ENCODE measurements at places on chromosomes 12 and 14.

DNA sequence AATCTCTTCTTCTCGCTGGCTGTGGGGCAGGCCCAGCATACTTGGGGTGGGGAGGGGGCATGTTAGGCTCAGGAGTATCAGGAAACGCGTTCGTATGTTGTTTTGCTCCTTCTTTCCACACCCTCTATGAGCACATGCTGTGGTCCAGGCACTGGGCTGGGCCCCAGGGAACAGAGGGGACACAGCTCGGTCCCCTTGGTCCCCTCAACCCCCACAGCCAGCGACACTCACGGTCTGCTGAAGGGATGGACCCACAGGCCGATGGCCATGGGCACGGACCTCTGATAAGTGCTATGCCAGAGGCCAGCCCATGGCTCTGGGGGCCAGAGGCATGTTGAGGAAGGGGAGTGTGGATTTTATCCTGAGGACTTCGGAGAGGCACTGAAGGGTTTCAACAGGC, 6.2 kb downstream of the IFI27 start:
- DNase-seq = no peak

- no peak for DNase-seq
Observed at GRCh38 chr12:118312578-118312977, 60.1 kb downstream of the TAOK3 start.

DNA sequence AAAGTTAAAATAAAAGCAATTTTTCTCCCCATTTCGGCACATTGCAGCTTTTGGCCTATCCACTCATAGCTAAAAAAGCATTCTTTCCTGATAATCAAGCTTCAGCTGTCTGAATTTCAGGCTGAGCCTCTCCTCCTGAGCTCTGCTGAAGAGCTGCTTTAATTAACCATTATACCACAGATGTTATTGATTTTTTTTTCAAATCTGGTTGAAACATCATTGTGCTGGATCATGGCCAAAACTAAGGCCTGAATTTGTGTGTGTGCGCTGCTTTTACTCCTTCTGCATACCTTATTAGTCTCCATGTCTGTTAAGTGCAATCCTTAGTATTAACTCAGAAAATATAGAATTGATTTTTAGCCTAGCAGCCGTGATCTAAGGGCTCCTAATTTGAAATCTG, 52.3 kb downstream of the MBIP start:
- DNase-seq = no peak

DNA sequence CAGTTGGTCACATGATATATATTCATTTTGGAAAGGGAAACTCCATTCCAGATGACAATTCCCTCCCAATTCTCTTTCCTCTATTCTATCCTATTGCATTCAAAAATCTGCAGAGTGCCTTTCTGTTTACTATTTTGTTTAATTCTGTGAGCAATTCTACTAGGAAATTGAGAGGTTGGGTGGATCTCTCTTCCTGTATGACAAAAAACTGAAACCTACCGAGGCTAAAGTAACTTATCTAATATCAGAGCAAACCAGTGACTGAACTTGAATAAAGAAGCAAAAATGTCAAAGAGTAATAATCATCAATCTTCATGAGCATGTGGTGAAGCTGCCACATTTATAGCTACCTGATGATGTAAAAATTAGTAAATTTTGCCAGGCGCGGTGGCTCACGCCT, 16.6 kb upstream of the ACTN1 start:
- no peak for DNase-seq

DNA sequence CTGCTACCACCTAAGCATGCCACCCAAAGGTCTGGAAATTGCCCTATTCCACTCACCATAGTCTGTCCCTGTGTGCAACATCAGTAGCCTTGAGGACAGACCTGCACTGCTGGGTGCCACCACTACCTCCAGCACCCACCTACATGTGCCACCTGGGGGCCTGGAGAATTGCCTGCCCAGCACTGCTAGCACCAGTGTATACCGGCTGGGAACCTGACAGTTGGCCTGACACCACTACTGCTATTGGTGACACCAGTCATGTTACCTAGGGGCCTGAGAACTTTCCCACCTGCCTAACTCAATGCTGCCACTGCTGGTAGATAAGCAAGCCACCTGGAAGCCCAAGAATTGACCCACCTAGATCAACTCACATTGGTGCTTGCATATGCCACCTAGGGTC, 60.8 kb downstream of the CD163L1 start:
- no peak for DNase-seq

GRCh38 chr14:48005986-48006385, 330.6 kb upstream of the MDGA2 start:
- no peak for DNase-seq

- no peak for DNase-seq
Observed at GRCh38 chr12:122206976-122207375, 3.5 kb downstream of the B3GNT4 start.

- DNase-seq = no peak
Observed at GRCh38 chr12:10558301-10558700, 52.6 kb downstream of the EIF2S3B start.

DNA sequence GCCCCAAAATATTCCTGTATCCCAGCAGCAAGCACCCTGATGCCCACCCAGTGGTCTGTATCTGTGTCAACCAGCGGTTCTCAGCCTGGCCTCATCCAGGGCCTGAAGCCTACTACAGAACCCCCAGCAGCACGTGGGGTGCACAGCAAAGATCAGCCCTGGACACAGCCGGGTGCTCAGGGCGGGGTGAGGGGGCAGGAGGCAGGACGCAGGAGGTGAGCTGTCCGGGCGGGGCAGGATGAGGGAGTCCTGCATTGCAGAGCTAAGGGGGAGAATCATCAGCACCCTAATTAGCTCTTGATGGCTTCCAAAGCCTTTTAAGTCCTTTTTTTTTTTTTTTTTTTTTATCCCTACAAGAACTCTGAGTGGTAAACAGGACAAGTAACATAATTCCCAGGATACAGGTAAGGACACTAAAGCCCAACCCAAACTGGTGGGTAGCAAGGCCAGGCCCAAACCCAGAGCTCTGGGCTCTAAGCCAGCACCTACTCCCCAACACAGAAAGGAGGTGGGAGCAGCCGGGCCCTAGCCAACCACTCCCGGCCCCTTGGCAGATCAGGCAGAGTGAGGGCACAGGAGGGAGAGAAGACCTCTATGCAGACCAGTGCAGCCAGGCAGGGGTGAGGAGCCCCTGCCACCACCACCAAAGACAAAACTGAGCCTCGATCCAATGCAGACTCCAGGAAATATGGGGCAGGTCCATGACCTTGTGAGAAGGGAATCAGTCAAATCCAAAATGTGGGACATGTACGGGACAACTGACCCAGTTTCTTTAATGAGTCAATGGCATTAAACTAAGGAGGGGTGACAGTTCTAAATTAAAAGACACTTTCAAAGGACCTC, 32.3 kb upstream of the EIF5 start:
- no peak for DNase-seq

DNA sequence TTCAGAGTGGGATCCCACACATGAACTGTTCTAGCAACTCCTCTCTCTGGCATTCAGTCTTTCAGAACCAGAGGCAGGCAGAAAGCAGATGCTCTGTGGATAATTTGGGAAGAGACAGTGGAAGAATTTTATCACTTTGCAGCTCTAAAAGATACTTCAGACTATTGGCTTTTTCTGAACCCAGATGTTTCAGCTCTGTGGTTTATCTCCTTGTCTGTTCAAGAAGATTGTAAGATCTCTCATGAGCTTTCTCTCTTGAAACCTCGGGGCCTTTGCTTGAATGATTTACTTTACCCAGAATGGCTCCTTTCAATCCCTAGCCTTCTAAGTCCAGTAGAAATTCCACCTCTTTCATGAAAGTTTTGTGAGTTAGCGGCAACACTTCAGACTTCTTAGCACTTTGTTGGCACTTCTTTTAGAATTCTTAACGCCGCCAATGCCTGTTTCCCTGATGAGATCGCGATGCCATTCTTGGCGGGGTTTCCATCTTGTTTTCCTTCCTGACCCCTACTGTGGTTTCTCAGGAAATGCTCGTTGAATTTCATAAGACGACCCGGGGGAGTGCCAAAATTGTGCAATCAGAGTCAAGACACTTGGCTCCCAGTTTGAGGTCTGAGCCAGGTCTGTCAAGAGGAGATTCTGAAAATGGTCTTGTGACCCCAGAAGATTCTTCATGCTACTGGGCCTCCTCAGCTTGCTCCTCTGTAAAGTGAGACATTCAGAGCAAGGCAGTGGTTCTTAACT, 107.0 kb upstream of the PRICKLE1 start:
- peak; percentile 23 for DNase-seq

GRCh38 chr12:57459750-57460467, at the start of gene GLI1:
GLI1 (plus strand) TSS chr12:57459785; CDS start chr12:57463692, 3,907 bp downstream.
- no peak for DNase-seq

DNA sequence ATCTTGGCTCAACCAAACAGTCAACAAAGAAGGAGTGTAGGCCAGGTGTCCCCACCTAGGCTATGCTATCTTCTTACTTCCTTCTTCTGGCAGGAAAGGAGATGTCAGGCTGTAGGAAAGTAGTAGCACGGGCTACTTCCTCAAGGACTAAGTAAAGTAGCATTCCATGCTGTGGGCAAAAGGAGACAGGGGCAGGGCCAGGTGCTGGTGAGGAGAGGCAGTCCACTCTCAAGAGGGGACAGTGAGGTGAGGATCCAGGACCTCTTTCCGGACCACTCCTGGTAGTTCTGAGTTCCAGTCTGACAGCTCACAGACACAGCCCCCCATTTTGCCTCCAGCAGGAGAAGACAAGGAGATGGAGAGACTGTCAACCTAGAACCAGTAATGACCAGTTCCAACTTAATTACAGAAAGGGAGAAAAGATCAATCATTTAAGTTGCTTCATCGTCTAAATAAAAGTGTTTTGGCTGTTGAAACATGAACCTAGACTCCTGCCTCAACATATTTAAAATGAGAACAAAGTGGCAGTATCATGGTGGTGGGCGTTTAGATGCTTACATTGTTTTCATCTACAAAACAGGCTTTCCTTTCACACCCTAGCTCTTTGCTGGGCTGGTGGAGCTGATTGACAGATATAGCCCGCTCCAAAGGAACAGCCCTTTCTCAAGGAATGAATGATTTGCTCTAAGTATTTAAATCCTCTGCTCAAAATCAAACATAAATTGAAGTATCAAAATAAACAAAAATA, 5.1 kb upstream of the SSTR1 start:
- no peak for DNase-seq

All from hindlimb muscle (tissue), 1 donor.